ENCODE measurements at places on chromosomes 3 and 15. TPM values are rescaled to one million over a fixed set of nuclear protein-coding genes. Genes with fewer than 3 reads are reported as not detected.

- no peak for DNase-seq
Observed at GRCh38 chr15:98745179-98745578, 96.8 kb downstream of the IGF1R start.

DNA sequence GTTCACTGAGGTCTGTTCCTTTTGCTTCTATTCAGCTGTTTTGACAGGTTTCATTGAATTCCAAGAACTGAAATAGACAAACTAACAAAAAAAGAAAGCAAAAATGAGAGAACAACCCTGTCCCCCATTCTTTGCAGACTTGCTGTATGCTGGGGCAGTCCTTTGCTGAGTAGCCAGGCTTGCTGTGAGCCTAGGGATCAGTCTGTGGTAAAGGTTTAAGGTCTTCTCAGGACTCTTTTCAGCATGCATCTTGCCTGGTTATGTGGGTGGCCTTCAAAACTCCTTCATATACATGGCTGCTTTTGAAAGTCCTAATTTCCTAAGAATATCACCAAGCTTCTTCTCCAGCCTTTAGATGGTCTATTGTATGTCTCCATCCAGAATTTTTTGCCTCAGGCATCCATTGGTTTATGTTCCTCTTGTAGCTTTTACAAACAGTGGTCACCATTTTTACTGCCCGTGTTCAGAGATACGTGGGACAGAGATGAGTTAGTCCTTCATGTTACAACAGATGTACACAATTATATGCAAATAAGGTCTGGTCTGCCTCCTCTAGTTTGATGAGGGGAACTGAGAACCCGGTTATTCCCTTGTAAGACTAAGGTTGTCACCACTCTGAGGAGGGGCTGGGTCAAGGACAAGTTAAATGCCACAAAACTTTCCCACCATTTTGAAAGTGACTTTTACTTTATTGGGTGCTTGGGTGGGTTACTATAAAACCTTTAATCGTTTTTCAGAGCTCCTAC is 41.4 kb downstream of the SACM1L start:
- DNase-seq: no peak

THBS1 gene
- total RNA-seq: 10.1 TPM

LOXL1 gene
- total RNA-seq: 11.8 TPM

- DNase-seq: no peak
Observed at GRCh38 chr3:31444220-31445142, 88.2 kb upstream of the STT3B start.

ZNF662 gene
- not detected for total RNA-seq

DNA sequence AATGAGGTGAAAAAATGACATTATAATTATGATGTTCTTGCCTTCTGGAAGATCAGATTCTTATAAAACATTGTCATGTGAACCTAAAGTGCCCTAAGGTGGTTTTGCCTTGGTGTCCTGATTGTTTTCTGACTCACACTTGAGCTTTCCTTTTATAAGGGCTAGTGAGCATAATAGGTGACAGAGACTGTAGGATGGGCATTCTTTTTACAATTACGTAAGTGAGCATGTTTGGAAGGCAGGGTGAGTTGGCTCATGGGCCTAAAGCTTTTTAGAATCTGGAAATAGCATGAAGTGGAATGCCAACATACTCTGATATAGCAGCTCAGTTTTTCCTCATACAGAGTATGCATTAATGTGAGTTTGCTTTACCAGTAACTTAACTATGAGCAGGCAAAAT is 41.2 kb downstream of the CRYBG3 start:
- no peak for DNase-seq

DNA sequence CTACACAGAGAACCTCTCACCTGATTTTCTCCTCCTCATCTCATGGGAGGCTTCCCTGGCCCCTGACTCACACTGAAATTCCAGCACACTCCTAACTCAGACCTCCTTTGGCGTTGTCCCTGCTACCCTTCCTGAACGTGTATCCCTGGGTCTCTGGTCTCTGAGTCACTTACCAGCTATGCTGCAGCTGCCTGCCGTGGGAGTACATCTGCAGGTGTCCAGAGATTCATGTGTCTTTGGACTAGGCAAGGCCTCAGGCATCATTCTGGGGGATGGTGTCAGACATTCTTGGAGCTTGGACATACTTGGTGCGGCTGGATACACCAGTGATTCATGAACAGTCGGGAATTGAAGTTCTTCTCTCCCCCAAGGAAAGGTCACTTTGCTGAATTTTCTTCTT is 148.8 kb upstream of the TRIM42 start:
- DNase-seq: peak; percentile 1

LEKR1 gene
- total RNA-seq: 0.38 TPM

- no peak for DNase-seq
Observed at GRCh38 chr3:173870976-173871375, 473.4 kb downstream of the NLGN1 start.

DNA sequence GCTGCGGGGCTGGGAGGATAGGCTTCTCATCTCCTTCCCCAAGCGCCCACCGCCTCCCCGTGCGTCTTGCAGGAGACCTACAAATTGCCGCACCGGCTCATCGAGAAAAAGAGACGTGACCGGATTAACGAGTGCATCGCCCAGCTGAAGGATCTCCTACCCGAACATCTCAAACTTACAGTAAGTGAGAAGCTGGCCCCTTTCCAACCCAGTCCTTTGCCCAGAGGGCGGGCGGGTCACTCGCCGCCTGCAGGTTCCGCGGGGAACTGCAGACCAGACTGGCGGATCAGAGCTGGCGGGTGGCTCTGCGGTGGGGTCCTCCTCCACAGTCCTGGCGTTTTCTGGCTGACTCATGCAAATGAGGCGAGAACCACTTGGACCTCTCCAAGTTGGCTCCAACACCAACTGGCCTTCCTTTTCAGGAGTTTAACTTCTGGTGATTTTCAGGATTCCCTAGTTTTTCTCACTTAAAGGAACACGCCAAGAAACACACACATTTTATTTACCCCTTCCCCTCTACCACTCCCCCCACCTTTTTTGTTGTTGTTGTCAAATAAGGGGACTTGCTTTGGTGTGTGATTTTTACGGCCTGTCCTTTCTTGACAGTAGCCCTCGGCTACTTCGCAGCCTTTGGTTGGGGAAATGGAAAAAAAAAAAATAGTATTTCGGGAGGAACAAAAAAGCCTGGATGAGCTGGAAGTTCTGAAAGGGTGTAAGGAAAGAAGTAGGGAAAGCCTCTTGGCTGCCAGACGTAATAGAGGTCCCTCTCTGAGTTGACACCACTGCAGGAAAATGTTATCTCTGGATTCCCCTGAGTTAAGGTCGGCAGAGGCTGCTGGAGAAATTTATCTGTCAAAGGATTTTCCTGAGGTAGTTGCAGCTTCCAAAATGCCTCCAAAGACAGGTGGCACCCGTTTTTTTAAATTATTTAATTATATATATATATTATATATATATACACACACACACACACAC is 1.3 kb downstream of the BHLHE40 start:
- DNase-seq: peak; percentile 88

LRRC31 gene
- not detected for total RNA-seq

TM4SF18 gene
- 2.6 TPM for total RNA-seq

LMAN1L gene
- not detected for total RNA-seq

MTFMT gene
- total RNA-seq: 28.2 TPM

GRCh38 chr3:72376956-72377710 is 471.1 kb downstream of the SHQ1 start:
- DNase-seq: no peak

GRCh38 chr3:72657666-72658065 is 190.6 kb downstream of the SHQ1 start:
- peak; percentile 7 for DNase-seq

DNA sequence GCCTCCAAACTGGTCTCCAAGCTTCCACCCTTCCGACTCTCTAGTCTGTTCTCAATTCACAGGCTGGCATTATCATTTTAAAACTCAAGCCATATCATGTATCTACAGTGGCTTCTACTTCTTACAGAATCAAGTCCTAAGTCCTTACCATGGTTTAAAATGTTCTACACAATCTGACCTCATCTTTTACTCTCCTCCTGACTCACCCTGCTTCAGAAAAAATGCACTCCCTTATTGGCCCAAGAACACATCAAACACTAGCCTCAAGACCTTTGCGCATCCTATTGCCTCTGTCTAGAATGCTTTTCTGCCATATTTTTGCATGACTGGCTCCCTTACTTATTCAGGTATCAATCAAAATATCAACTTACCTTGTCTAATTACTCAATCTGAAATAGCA is 11.0 kb downstream of the MRPL3 start:
- DNase-seq: no peak

GRCh38 chr3:189132231-189132671 is 39.5 kb upstream of the TPRG1 start:
- no peak for DNase-seq

DNA sequence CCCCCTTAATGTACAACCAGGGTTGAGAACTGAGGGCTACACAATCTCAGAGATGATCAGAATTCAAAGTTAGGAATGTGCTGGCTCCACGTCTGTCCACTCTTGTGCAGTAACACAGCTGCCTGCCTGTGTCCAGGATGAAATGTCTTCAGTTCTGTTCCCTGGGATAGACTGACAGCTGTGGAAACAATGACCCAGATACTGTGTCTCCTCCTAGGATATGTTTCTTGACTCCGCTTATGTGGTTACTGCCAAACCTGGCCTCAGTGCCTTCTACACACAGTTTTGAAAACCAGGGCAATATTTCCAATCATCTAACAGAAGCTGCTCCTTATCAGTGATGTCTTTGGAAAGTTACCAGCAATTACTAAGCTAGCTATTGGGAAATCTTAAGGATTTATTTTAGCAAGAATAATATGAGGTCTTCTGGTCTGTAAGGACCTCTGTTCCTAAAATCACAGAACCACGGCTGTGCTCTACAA is 67.6 kb downstream of the NOX5 start:
- DNase-seq: no peak

DNA sequence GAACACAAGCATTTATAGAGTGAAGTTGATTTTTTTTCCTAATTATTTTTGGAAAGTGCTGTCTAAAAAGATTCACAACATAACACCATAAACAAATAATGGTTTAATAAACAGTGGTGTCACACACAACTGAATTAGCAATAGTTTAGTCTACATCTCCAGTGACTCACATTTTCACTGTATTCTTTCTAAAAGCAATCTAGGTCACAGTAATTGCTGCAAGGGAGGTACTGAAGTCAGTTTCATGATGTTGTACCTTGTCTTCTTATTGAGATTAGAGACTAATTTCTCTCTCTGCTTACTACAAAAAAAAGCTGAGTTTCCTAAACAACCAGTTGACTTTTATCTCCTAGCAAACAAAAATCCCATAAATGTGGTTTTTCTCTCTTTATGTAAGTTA is 29.6 kb downstream of the PLSCR4 start:
- DNase-seq: no peak

GRCh38 chr3:111998636-111999483 is at the start of gene TAGLN3:
TAGLN3 (plus strand) TSS chr3:111998922; CDS start chr3:111999423, 501 bp downstream.
- peak; percentile 76 for DNase-seq

GRCh38 chr3:179149951-179150350 is 1.8 kb downstream of the PIK3CA start:
- no peak for DNase-seq

PSMD2 gene
- 378 TPM for total RNA-seq

- no peak for DNase-seq
Observed at GRCh38 chr15:41950127-41950483, 22.3 kb downstream of the EHD4 start.

DNA sequence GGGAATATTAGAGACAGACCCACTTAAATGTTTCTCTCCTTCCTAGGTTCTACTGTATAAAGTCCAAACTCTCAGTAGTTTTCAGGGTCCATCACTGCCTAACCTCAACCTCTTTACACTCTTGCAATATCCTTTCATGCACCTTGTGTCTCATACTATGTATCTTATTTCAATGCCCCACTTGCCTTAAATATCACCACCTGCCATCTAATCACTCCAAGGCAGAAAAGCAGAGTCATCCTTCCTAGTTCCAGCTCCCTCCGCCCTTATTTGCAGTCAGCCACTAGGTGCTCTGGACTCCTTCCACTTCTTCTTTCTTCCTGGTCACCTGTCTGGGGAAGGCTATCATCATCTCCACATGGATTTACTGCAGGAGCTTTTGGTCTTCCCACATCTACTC is 322.0 kb downstream of the MFSD1 start:
- DNase-seq: no peak

IGSF10 gene
- total RNA-seq: 0.21 TPM

ANKRD63 gene
- total RNA-seq: 0.45 TPM

MST1R gene
- total RNA-seq: 2.0 TPM

ITIH3 gene
- not detected for total RNA-seq

CERS3 gene
- 1.9 TPM for total RNA-seq

GRCh38 chr3:43733459-43734384 is 43.0 kb downstream of the ABHD5 start:
- peak; percentile 42 for DNase-seq

GRCh38 chr15:76935620-76936019 is 4.1 kb downstream of the RCN2 start:
- DNase-seq: no peak

DNA sequence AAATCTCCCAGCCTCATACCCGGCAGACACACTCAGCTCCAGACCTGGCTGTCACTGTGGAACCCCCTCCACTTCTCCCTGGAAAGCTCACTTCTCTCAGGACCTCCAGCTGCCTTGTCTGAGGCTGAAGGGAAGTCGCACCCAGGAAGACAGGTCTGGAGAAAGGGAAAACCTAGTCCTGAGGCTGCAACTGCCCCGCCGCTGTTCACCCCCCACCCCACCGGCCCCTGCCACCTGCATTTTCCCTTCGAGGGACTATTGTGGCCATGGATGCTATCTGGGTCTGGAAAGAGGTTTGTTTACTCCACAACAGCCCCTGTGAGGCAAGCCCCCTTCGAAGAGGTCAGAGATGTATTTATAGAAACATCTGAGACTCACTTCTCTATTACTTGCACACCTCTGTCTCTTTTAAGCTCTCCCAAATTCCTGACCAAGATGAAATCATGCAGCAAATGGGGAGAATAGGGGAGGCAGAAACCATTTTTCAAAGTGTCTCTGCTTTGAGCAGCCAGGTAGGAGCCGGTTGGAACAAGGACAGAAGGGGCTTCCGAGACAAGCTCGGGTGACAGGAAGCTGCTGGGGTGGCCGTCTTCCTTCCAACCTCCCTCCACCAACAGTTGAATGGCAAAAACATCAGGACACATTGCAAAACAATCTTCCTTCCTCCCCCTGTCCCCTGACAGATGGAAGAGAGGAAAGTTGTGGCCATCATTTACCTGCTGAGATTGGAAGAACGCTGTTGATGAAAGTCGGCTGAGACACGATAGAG is 518 bp downstream of the COLQ start:
- no peak for DNase-seq

GRCh38 chr3:109045271-109046040 is 72.5 kb downstream of the MORC1 start:
- no peak for DNase-seq

DNA sequence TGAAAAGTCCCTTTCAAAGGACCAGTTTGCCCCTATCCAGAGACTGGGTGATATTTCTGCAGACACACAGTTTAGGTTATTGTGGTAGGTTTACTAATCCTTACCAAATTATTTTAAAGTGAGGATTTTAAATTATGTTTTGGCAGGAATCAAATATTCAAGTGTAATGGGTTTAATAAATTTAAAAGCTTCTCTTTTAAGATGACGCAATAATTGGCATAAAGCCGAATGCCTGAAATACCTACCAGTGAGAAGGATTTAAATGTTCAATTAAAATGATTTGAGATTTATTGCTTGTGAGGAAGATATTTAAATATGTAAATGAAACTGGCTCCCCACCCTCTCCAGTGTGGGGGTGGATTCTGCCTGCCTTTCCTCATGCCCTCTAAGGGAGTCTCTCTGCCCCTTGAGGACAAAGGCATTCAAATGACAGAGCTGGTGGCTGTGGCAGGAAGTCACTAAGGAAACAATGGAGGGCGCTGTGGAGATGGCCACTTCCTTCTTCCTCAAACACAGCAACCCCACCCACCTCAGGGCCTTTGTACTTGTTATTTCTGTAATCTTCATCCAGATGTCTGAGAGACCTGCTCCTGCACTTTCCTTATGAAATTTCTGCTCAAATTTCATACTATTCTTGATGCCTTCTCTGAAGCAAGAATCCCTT is 131.7 kb downstream of the TNIK start:
- DNase-seq: no peak

GRCh38 chr3:42264399-42265058 is 1.5 kb downstream of the CCK start:
- peak; percentile 81 for DNase-seq

Measured in H7 (cell line).